ENCODE measurements at places on chromosomes 5 and 9.

- DNase-seq: peak; percentile 13
Observed at GRCh38 chr5:173201636-173202265, 33.3 kb downstream of the NKX2-5 start.

GRCh38 chr9:5518171-5518936 lies 8.0 kb downstream of the PDCD1LG2 start:
- DNase-seq: no peak

DNA sequence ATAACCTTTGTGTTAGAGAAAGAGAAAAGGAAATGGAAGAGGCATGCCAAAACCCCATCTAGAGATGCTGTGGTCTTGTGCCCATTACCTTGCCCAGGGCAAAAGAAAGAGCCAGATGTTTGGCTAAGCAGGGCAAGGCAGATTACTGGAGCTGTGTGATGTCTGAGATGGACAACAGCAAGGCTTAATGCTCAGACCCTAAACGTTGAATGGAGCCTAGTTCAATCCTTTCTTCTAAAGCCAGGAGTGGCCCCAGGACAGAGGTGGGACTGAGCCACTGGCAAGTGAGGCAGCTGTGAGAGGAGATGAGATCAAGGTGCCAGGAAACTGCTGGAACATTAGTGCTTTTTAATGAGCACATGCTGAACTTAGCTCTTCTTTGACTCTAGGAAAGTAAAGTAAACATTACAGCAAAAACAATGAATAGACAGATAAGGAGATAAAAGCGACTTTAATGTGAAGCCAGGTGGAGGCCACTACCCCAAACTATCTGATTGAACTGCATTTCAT lies 143.0 kb upstream of the EGFLAM start:
- no peak for DNase-seq

DNA sequence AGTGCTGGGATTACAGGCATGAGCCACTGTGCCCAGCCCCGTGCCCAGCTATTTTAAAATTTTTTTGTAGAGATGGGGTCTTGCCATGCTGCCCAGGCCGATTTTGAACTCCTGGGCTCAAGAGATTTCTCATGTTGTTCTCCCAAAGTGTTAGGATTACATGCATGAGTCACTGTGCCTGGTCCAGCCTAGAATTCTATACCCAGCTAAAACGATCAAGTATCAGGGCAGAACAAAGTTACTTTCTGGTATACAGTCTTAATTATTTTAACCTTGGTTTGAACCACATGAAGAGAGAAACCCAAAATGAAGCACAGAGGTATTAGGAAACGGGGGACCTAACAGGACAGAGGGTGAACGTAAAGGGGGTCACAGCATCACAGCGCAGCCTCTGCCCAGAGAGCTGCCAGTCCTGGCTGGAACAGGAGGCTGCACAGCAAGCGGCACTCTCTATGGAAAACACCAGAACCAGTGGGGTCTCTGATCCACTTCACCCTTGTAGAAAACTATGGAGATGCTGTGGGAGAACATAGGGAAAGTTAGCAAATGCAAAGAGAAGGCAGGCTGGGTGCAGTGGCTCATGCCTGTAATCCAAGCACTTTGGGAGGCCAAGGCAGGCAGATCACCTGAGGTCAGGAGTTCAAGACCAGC lies 10.2 kb downstream of the SQSTM1 start:
- no peak for DNase-seq

- DNase-seq: no peak
Observed at GRCh38 chr9:119160551-119160950, 208.7 kb downstream of the BRINP1 start.

DNA sequence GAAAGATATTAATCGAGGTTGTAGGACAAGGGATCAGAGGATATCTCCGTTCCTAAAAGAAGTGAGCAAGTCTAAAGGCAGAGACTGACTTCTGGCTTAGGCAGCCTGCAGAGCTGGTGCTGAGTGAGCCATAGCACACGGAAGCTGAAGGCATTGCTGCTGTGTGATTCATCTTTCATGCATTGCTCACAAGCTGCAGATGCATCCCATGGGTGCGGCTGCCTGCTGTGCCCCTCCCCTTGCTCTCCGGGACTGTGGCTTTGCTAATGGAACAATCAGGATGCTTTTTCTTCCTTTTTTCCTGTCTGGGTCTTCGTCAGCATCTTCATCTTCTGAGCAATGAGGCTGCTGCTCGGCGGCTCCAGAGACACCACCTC lies 341.4 kb downstream of the DIRAS2 start:
- DNase-seq: peak; percentile 65

GRCh38 chr5:23208959-23209431 lies 298.4 kb upstream of the PRDM9 start:
- no peak for DNase-seq

GRCh38 chr9:1759009-1759408 lies 256.1 kb upstream of the SMARCA2 start:
- no peak for DNase-seq

- DNase-seq: no peak
Observed at GRCh38 chr5:139104577-139105276, 93.4 kb downstream of the SIL1 start.

GRCh38 chr5:36052538-36052937 lies 14.1 kb downstream of the UGT3A2 start:
- DNase-seq: no peak

GRCh38 chr5:32506201-32506661 lies 61.7 kb upstream of the ZFR start:
- DNase-seq: no peak

- DNase-seq: no peak
Observed at GRCh38 chr9:21624675-21625644, 142.8 kb upstream of the IFNE start.

GRCh38 chr5:95600557-95600956 lies 19.3 kb upstream of the GPR150 start:
- no peak for DNase-seq

DNA sequence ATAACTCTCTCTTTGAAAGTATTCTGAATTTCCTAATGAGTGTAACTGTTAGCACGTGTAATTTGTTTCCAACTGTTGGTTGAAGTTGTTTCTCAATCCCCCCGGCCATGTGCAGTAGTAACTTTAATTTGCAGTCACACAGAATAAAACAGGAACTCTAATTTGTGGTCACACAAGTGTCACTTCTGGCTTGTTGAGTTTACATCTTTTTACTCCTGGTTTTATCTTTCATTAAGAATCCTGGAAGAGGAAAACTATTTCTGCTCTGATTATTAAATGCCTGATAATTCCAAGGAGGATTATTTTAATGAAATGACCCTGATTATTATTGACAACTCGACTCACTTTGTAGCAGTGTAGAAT lies 1.2 kb downstream of the SCAMP1 start:
- no peak for DNase-seq

- DNase-seq: no peak
Observed at GRCh38 chr5:158198636-158199035, 339.7 kb upstream of the CLINT1 start.

GRCh38 chr9:115109486-115109885 lies 8.5 kb downstream of the TNC start:
- no peak for DNase-seq

DNA sequence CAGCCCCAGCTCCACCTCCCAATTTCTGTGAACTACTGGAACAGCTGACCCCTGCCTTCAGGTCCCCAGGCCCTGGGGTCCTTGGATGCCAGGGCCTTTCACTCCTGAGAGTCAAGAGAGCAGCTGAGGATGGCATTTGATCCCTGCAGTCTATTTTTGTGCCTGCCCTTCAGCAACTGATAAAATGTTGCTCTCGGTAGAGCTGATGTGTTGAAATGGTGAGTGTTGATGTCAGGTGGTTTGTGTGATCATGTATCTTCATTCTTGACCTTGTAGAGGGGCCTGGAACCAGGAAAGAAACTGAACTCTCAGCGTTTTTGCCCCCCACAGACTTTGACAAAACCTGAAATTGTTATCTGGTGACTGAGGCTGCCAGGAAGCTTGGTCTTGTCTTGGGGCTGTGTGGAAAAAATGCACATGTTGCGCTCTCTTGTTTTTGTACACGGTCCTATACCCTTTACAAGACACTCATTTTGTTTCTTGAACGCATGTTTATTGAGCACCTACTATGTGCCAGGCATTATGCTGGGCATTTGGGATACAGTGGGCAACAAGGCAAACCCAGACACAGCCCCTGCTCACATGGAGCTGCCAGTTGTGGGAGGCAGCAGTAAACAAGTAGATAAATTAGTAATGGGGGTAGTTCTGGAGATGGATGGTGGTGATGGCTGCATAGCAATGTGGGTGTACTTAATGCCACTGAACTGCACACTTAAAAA lies 78.3 kb downstream of the PPARGC1B start:
- no peak for DNase-seq

- DNase-seq: no peak
Observed at GRCh38 chr9:110255463-110256379, 586 bp downstream of the TXN start.

DNA sequence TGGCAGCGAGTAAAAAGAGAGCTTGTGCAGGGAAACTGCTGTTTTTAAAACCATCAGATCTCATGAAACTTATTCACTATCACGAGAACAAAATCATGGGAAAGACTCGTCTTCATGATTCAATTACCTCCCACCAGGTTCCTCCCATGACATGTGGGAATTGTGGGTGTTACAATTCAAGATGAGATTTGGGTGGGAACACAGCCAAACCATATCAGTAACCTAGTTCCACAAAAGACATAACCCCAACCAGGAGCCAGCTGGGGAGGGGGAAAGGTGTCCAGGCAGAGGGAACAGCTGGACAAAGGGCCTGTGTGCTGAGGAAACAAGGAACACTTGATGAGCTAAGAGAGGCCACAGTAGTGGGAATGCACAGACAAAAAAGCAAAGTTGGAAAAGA lies 71.1 kb downstream of the BASP1 start:
- no peak for DNase-seq

DNA sequence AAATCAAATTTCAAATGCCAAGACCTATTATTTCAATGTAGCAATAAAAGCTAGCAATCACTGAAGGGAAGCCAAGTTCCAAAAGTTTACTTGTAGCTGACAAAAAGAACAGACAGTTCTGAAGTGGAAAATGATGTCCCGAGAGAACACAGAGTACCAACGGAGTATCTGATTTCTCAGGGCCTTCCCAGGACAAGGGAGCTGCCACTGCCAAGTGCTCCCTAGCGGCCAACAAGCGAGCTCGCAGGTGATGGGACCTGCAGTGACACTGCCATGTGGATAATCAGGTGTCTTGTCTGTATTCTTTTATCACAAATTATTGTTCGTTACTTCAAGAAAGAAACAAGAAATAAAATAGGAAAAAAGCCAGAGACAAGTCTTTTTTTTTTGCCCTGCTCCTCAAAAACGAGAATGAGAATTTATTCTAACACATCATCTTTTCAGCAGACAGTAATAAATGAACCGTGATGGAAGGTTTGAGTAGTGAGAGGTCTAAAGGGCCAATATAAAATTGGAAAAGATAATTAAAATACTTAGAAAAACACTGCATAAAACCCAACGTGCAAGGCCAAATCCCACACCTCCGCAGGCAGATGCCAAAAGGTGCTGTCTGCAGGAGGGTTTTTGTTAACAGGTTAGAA lies 159.4 kb downstream of the MYO10 start:
- no peak for DNase-seq

- no peak for DNase-seq
Observed at GRCh38 chr9:13952906-13953305, 361.0 kb downstream of the NFIB start.

DNA sequence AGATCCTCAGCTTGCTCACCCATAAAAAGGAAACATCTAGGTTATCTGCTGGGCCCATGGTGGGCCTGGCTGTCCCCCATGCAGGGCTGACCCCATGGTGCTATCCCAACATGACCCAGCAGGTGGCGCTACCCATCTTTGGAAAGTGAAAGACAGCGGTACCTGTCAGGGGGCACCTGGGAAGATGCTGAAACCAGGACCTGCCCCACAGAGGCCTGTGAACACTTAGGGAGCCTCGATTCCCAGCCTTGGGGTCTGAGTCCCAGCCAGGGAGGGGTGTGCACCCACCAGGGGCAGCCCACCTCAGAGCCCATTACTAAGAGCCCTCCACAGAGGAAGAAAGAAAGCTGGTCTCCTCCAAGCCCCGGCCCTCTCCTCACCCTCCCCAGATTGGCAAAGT lies 46.6 kb upstream of the IPPK start:
- no peak for DNase-seq

GRCh38 chr9:104506565-104506964 lies 2.5 kb downstream of the OR13F1 start:
- no peak for DNase-seq

GRCh38 chr9:80890124-80890523 lies 799.2 kb downstream of the TLE1 start:
- DNase-seq: no peak

DNA sequence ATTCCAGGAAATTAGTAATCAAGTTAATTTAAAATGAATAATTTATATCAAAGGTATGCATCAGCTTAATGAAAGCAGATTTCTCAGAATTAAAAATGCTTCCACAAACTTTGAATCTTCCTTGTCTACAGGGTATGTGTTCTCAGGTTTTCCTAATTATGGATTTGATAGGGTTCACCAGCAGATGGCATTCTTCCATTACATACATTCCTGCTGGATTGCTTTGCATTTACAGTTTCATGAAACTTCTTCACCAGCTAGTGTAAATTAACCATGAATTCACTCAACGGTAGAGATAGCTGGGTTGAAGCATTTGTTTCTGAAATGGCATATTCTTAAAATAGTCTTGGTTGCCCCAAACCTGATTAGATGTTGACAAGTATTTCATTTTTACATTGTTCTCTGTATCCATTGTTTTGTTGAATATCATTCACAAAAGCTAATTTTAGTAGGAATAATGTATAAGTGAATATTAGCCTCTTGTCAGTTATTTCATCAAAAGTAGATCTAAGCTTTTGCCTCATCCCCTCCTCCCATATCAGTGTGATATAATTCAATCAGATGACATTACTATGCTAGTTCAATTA lies 68.7 kb upstream of the WDR41 start:
- DNase-seq: no peak

GRCh38 chr5:61273279-61273975 lies 58.6 kb upstream of the ZSWIM6 start:
- no peak for DNase-seq

DNA sequence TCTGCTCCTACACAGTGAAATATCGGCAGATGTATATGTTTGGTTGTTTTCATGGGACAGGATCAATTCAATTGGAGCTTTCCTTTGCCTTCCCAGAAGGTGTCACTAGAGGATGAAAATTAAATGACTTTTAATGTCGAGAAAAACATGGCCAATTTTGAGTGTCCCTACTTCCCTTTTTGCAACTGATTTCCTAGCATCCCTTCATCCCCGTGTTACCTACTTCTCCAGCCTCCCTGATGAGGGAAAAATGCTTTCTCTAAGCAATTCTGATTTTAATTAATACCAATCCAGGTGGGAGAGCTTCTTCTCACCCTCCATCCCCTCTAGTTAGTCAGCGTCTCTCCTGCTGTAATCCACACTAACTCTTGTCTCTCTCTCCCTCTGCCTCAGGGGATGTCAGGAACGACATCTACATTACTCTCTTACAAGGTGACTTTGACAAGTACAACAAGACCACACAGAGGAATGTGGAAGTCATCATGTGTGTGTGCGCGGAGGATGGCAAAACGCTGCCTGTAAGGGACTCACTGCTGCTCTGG lies 64.9 kb downstream of the DOCK2 start:
- DNase-seq: no peak

- peak; percentile 44 for DNase-seq
Observed at GRCh38 chr9:126956917-126957686, 42.5 kb downstream of the RALGPS1 start.

- DNase-seq: no peak
Observed at GRCh38 chr9:108272349-108272899, 583.4 kb downstream of the ACTL7B start.

All from keratinocyte (primary cell).